ENCODE measurements at places on chromosomes 6 and 20.

DNA sequence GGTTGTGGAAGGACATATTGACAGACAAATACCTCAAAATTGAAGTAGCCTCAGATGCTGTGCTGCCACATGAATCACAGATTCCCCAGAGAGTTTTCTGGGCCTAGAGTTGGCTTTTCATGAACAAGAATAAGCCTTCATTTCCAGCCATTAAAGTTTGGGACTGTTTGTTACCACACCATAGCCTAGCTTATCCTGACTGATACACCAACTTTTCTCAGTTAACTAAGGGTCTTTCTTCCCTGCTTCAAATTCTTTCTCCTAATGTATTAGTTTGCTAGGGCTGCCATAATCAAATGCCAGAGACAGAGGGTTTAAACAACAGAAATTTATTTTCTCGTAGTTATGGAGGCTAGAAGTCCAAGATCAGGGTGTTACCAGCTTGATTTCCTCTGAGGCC, 237.4 kb upstream of the ZFP64 start:
- DNase-seq, result no peak

GRCh38 chr6:8006208-8006607, 58.0 kb downstream of the BLOC1S5 start:
- no peak for DNase-seq

GRCh38 chr6:90197854-90198496, 98.7 kb downstream of the BACH2 start:
- no peak for DNase-seq

GRCh38 chr6:106844930-106845329, 129.6 kb downstream of the CD24 start:
- DNase-seq, result no peak

DNA sequence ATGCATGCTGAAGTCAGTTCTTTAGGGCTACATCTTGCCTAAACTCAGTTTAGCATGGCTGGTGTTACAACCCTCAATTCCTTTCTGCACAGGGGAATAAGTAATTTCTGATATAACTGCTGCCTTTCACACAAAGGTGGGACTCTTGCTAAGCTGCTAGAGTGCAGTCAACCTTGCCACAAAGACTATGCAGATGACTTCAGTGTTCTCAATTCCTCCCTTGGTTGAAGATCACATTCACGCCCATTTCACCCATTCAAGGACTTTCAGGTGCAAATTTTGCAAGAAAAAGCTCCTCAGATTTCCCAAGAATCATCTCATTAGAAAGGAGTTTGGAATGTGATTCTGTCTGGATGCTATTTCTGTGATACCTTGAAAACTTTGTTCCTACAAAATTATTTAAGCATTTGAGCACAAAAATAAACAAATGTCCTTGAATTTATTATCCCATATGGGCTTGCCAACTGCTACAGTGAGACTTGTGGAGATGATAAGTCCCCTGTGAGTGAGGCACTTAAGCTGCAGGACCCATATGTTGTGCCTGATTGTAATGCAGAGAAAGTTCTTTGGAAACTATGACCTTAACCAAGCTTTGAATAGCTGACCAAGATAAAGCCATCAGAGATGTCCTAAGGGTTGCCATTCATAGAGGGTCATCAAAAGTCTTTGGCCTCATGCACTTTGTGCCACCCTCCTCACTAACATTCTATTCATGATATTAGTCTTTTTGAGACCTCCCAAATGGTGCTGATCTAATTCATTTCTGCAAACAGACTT, 111.8 kb downstream of the PLCB4 start:
- no peak for DNase-seq

DNA sequence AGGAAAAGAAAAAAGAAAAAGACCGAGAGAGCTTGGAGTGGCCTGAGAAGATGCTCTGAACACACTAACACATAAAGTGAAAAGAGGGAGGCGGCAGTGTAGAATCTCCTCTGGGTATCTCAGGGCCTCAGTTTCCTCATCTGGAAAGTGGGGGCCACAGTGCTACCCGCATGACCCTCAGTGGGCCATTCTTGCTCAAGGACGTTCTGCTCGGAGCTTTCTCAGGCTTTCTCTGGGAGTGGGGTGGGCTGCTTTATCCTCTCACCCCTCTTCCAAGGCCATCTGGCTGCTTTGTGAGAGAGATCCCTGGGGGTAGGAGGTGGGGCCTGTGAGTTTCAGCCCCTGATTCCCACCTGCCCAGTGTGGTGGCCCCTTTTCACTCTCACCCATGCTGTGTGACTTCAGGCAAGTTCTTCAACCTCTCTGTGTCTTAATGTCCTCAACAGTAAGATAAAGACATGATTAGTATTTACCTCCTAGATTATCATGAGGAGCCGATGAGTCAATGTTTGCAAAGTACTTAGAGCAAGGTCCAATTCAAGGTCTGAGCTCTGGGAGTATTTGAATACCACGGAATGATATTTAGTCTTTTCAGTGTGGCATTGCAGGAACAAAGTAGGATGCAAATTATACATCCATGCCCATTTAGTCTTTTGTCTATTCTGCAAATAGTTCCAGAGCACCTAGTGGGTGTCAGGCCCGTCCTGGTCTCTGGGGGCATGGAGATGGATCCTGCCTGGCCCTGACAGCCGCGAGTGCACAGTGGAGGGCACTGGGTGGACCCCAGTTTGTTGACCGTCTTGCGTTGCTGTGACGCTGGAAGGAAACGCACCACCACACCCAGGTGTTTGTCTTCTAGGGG, 34.3 kb downstream of the SRC start:
- no peak for DNase-seq

DNA sequence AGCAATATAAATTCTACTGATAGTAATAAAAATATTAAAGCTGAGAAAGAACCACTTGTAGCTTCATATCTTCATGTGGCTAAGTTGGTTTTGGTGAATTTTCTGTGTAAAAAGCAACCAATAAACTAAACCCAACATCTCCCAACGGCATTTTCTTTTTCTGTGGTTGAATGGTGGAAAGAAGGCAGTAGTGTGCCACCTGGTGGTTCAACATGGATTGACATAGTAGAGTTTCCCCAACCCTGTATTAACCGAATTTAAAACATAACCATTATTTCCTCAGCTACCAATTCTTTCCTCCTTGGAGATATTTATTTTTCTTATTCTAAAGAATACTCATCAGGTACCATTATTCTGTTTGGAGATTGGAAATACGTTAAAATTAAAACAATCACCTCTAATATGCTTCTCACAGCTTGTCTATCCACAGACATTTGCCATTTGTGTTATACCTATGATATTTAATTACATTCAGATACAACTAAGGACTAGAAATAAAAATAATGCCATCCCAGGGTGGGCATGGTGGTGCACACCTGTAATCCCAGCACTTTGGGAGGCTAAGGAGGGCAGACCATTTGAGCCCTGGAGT, 117.1 kb upstream of the EEF1E1 start:
- peak; percentile 47 for DNase-seq

- no peak for DNase-seq
These were observed 86.7 kb upstream of the BACH2 start for GRCh38 chr6:90383196-90383822.

DNA sequence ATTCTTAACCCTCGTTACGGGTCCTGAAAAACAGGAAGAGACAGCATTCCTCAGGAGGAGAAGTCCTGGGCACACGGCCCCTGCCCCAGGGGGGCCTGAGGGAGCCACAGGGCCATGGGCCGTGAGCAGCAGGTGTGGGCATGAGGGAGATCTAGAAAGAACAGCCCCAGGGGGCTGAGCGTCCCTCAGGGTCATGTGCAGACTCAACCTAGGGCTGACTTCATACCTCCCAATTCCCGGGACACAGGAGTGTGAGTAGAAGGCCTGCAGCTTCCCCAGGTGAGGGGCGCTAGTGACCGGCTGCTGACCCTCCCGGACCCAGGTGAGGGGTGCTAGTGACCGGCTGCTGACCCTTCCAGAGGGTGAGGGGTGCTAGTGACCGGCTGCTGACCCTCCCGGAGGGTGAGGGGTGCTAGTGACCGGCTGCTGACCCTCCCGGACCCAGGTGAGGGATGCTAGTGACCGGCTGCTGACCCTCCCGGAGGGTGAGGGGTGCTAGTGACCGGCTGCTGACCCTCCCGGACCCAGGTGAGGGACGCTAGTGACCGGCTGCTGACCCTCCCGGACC, 35.1 kb downstream of the FRMD1 start:
- DNase-seq, result no peak

- no peak for DNase-seq
These were observed 64.9 kb upstream of the SULF2 start for GRCh38 chr20:47850146-47850545.

GRCh38 chr6:111782887-111783466, 90.3 kb downstream of the FYN start:
- DNase-seq, result no peak

DNA sequence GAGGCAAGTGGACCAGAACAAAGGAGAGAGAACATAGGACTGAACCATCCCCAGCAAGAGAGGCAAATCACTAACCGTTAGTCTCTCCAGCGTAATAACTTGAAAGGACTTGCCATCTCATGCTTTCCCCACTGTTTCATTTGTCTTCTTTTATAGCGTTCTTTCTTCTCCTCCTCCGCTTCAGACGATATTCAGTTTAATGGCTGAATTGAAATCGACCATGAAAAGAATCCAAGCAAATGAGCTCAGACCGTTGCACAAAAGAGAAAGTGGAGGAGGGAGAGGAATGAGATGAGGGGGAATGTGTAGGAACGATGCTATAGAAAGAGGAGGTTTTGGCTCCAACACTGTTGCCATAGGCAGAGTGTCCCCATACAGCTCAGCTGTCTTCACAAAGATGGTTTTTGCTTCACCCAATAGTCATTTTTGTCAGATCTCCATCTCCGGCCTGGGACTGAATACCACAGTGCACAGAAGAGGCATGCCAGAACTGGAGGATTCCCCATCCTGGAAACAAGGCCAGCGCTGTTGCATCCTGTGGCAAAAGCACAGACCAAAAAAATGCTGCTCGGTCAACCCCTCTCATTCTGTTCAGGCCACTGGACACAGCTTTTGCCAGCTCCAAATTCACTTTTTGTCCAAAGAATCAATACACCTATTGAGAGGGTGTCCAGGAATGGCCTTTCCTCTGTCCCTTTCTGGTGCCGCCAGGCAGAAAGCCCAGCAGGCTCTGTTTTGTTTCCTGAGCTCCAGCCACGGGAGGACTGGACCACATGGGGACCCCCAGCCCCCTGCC, 176.1 kb downstream of the ID4 start:
- no peak for DNase-seq

GRCh38 chr6:3310051-3310448, 51.3 kb downstream of the PSMG4 start:
- no peak for DNase-seq

DNA sequence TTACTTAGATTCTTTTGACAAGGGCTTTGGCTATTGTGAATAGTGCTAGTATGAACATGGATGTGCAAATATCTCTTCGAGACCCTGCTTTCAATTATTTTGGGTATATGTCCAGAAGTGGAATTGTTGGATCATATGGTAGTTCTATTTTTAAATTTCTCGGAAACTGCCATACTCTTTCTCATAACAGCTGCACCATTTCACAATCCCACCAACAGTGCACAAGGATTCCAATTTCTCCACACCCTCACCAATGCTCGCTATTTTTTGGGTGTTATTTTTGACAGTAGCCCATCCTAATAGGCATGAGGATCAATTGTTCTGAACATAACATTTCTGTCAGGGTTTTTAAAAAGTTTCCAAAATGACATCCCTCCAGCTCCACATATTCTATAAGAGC, 69.2 kb upstream of the ESR1 start:
- DNase-seq, result no peak

DNA sequence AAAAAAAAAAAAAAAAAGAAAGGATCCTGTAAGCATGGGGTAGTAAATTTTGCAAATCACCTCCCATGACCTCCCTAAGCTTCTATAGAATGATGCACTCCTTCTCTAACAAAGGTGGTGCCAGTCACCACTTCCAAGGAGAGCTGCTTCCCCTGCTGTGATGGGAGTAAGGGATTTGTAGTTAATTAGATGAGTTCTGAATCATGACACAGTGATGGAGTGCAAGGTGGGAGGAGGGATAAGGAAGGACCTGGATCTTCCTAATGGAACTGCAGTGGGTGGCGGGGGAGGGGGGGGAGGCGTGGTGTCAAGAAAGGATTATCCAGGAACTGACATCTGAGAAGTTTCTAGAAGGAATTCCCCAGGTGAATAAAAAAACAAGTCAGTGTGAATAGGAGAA, 47.8 kb downstream of the NRN1 start:
- DNase-seq, result no peak

DNA sequence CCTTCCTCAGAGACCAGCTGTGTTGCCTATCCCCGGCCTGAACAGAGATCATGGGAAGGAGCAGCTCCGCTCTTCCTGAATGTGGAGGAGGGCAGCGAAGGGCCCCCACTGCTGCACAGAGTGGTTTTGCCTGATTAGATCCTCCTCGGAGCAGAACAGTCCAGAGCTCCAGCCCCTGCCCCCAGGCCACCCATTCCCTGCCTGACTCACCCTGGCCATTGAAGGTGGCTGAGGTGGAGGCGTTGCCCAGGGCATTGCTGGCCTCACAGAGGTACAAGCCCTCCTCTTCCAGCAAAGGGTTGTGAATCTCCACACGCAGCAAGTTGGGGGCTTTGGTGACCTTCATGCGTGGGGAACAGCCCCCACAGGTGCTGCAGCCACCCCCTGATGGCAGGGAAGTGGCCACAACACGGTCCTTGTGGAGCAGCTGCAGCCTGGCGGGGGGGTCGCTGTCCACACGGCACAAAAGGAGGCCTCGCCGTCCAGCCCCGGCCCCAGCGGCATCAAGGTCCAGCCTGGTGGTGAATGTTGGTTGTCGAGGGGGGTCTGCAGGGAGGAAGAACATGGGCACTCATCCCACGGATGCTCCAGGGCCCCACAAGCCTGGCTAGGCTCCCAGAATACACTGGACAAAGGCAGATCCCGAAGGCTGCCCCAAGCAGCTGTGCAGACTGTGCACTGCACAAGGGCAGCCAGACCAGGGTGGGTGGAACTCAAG, 14.7 kb downstream of the SIGLEC1 start:
- DNase-seq, result no peak

GRCh38 chr6:1970151-1970561, 275.2 kb downstream of the GMDS start:
- no peak for DNase-seq
